Stimulated activated CD8-positive, alpha-beta memory T cell treated with anti-CD3 and anti-CD28 coated beads, Interleukin-15, amount 100 ng/mL, for 4 hours (primary cell): ENCODE measurements at places on chromosomes 6 and 20.

DNA sequence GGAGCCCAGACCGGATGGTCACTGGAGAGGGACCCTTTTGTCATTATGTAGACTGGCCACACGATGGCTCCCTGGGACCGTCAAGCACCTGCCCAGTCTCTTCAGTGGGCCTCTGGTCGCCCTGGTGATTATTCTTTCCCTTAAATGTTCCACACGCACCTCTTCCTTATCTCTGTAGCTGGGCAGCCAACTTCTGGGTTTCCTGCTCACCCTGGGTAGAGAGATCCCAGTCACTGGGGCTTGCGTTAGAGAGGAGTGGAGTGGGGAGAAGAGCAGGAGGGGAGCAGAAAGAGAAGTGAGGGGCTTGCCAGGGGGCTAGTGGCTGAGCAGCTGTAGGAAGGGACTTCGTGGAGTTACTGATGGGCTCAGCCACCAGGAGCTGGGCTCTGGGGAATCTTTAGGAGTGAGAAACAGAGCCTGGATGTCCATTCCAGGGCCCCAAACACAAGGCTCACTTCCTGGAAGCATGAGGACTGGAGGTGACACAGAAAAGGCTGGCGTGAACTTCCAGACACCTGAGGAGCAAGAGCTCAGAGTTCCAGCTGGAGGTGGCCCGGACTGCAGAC lies 150.1 kb downstream of the DHX35 start:
- no peak for DNase-seq

DNA sequence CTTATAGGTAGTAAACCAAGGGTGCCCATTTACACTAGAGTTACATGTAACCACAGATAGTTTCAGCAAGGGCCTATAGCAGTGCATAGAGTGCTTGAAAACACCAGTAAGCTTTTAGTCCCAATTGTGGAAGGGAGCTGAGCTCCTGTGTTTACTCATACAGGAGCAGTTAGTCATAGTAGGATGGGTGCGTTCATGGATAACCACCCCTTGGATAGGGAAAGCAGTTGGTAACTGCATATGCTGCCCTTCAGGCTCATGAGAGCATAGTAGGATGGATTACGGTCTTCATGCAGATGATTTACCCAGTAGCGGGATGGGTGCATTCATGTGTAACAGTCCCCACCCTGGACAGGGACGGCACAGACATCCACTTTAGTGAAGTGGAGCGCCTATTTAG lies 45.1 kb downstream of the OR2B6 start:
- no peak for DNase-seq

- DNase-seq: no peak
These were observed 153.1 kb downstream of the EPHA7 start for GRCh38 chr6:93266116-93266817.

DNA sequence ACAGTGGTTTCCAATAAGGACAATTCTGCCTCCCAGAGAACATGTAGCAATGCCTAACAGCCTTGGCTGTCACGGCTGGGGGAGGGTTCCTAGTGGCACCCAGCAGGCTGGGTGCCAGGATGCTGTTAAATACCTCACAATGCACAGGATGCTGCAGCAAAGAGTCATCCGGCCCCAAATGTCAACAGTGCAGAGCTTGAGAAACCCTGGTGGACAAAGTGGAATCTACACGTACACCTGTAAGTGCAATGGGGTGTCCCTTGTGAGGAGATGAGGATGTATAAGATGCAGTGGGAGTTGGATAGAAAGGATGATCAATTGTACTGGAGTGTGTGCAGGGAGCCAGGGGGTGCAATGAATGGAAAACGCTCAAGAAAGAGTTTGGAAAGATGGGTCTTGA lies 142.4 kb downstream of the FNDC1 start:
- no peak for DNase-seq

DNA sequence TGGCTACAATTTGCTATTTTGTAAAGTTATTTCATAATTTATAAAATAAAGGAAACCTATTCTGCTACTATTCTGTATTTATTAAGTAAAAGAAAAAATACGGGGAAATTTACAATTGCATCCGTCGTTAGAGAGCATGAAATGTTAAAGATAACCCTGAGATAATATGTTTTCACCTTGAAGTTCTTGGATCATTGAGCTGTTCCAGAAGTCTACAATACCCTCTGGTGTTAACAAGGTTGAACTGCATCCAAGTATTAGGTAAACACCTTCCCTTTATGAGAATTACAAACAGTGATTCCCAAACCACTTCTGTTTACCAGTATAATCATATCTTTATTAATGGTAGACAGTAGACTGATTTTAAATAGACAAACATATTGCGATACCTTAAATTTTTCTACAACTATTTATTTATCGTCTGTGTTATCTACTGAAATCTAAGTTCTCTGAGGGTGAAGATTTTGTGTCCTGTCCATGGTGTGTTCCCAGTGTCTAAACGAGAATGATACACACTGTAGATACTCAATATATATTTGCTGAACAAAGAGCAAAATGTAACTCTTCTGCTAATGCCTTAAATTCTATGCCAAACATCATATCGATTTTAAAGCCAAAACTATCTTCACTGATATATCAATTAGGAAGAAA lies 28.2 kb downstream of the TBC1D32 start:
- no peak for DNase-seq
